ENCODE measurements at places on chromosomes 1 and 21. TPM values are rescaled to one million over a fixed set of nuclear protein-coding genes. Genes with fewer than 3 reads are reported as not detected.
A peak's percentile ranks its signal among the peaks of the same experiment; 100 is the strongest.

GRCh38 chr1:12410351-12410750, 180.5 kb downstream of the VPS13D start:
- no peak for DNase-seq

DNA sequence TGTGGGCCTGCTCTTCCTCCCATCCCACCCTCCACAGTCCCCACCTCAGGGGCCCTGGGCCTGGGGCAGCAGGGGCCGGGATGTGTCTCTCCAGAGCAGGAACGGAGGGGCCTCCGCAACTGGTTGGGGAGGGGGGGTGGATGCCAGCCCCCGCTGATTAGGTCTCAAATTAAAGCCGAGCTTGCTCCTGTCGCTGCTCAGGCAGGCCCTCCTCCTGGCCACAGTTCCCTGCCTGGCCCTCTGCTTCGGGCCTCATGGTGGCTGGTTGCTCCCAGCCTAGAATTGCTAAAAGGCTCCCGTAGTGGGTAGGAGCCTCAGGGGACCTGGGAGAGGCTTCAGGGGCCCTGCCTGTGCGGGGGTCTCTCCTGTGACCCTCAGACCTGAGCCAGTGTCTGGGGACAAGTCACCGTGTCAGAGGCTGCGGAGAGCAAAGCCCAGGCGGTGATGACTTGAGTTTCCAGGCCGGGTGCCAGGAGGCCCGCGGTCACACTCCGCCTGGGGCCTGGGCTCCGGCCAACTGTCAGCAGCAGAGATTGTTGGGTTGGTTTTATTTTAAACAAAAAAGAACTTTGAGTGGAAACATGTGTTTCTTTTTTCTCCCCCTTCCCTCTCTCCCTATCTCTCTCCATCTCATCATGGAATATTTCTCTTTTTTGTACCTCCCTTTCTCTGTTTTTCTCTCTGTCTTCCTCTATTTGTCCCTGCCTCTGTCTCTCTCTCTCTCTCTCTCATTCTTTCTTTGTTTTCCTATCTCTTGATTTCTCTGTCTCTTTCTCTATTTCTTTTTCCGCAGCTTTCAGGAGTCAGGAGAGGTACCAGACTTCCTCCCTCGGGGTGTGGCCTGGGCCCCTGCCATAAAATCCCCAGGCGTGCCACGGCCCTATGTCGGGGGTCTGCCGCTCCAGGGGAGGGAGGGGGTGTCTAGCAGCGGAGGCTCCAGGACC, 20.0 kb upstream of the EPHA2 start:
- DNase-seq, result peak; percentile 54

- no peak for DNase-seq
These were observed 113.0 kb downstream of the PRDM16 start for GRCh38 chr1:3181956-3182355.

DNA sequence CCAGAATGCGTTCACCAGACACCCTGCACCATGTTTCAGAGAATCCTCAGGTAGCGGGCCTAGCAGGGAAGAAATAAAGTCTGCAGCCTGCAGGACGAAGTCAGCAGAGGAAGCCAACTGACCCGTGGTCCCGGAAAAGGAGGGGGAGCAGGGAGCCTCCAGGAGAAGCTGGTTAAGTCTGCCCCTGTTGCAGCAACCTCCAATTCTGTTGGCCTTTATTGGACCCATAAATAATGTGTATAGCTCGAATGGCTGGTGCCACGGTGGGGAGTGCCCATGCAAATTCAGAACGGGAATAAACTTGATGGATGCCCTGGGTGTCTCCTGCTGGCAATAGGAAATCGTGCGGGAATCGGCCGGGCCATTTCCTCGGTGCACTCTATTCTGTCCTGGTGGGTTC, 254.1 kb downstream of the AJAP1 start:
- DNase-seq, result no peak

Gene RNF186
- not detected for total RNA-seq

Gene SH3BP5L
- total RNA-seq, result 12.7 TPM

GRCh38 chr1:182690886-182691443, 6.6 kb upstream of the RGS8 start:
- DNase-seq, result no peak

Gene OR2T5
- not detected for total RNA-seq

DNA sequence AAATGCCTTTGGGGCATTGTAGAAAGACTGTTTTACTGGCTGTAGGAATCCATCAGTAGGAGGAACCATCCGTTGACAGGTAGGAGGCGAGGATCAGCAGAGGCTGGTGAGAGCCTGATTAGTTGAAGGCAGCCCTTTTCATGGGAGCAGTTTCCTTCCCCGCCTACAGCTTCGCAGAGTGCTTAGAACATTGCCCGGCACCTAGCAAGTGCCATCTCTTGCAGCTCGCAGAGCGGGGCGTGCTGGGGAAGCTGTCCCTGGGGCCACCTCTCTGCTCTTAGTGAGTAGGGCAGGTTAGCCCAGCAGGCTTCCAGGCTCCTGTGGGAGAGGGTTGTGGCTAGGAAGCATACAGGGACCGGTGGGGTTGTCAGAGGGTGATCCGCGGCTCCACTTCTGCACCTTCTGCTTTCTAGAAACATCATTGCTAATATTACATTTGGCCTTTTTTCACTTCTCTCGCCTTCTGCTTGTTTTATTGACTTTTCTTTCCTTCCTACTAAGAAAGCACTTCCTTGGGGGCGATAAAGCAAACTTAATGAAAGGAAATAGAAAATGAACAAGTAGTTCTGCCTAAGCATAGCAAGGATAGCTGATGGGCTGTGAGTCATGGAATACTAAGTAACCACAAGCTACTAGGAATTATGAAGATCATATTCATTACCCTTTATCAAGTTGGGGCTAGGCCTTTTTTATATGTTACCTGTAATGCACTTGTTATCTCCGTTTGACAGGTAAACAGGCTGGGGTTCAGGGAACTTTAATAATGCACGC, 176.7 kb downstream of the GALNT2 start:
- DNase-seq, result no peak

DNA sequence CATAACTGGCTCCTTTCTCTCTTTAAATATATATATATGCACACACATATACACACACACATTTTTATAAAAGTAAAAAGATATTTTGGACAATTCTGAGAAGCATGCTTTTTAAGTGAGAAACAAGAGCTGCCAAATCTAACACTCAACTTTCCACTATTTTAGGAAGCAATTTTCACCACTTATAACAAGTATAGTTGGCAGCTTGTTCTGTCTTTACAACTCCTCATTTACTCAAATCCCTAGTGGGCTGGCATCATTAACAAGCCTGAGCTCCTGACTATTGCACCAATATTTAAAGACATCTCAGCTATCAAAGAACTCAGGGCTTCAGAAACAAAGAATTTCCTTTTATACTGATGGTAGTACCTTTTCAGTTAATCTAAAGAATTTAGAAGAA, 76.6 kb downstream of the RAB3GAP2 start:
- DNase-seq, result no peak

- DNase-seq, result no peak
These were observed 38.8 kb upstream of the TNFSF4 start for GRCh38 chr1:173245892-173246291.

DNA sequence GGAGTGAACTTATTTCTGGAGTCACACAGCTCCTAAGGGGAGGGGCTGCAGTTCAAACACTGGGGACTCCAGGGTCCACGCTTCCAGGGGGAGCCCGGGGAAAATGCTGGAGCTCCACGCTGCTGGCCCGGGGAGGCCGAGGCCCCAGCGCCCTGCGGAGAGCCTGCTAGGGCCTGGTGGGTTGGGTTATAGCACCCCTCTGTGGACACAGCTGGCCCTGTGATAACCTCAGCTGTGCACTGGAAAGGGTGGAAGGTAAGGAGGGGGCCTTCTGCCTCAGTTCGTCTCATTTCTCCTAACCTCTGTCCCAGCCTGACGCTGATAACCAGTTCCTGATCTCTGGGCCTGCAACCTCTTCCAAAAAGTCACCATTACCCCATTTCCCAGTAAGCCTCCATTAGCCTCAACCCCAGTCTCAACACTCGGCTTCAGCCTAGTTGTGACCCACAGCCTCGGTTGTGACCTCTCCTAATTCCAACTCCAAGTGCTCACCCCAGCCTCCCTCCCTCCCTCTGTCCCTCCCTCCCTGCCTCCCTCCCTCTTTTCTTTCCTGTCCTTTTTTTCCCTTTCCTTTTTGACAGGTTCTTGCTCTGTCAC, 7.1 kb downstream of the NBL1 start:
- no peak for DNase-seq

DNA sequence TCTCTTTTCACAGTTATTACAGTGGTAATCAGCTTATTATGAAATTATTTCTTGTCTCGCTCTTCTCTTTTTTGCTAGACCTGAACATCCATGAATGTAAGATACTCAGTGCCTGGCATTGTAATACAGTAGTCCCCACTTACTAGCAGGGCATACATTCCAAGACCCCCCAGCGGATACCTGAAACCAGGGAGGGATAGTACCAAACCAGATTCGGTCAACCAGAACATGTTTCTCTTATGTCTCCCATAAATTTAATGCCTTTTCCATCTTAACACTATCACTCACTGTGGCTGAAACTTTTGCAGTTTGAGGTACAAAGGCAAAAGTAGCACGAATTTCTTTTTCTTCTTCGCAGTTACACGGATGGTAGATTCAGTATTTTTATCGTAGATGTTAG, 24.6 kb upstream of the B3GALT2 start:
- DNase-seq, result no peak

GRCh38 chr1:44031252-44032169, at the start of gene SLC6A9:
Gene SLC6A9, minus strand, starts transcription at chr1:44031462. Its CDS starts 7,185 bp downstream, at chr1:44024277.
- no peak for DNase-seq

DNA sequence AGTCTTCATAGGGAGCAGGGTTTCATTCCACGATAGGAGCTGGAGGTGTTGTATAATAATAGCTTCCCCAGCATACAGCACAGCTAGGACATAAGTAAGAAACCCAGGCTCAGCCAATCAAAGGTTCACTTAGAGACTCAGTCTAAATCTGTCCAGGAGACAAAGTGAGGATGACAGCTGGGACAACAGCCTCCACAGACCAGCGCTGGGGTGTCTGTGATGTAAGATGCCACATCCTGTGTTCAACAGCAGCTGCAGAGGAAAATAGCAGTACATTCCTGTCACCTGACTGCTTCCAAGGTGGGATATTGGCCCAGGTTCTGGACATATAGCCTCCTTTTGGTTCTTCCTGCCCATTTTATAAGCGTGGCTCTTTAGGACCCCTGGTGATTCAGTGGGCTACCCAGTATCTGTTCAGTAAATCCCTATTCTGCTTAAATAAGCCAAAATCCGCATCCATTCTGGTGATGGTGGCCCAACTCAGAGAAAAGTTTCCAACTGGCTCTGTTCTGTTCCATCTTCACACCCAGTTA, 176.8 kb upstream of the SYT6 start:
- DNase-seq, result no peak

Gene TIAM1
- 36.0 TPM for total RNA-seq

- no peak for DNase-seq
These were observed 161.2 kb downstream of the RUNX1 start for GRCh38 chr21:34887725-34888568.

- peak; percentile 11 for DNase-seq
These were observed 32.9 kb downstream of the GPA33 start for GRCh38 chr1:167057241-167057688.

Gene CELA2B
- total RNA-seq, result 0.32 TPM

DNA sequence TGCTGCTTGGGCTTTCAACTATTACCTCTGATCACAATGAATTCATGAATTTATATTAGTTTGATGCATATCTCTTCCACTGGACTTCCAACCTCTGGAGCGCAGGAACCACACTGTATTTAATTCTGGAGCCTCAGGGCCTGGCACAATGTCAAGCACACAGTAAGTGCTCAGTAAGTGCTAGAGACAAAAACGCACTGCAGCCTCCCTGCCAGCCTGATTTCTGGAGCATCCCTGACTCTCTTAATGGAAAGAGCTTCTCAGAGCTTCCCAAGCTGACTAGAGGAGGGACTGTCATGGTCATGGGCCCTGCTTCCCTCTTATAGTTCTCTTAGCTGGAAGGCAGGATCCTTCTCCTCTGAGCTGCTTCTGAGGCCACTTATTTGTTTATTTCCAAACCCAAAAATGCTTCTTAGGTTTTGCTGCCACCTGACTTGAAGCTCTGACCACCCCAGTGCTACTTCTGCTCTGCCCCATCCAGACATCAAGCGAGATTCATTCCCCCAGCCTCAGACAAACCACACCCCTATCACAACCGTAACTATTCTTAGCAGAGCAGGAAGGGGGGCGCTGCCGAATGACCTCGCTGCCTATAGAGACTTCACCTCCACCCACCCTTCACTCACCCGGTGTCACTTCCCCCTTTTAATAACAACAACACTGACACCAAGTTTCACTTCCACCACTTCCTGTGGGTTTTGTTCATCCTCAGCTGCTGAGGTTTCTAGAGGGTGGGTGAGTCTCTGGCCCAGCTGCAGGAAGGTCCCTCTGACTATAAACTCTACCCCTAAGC, 33.6 kb downstream of the NUAK2 start:
- DNase-seq, result no peak

DNA sequence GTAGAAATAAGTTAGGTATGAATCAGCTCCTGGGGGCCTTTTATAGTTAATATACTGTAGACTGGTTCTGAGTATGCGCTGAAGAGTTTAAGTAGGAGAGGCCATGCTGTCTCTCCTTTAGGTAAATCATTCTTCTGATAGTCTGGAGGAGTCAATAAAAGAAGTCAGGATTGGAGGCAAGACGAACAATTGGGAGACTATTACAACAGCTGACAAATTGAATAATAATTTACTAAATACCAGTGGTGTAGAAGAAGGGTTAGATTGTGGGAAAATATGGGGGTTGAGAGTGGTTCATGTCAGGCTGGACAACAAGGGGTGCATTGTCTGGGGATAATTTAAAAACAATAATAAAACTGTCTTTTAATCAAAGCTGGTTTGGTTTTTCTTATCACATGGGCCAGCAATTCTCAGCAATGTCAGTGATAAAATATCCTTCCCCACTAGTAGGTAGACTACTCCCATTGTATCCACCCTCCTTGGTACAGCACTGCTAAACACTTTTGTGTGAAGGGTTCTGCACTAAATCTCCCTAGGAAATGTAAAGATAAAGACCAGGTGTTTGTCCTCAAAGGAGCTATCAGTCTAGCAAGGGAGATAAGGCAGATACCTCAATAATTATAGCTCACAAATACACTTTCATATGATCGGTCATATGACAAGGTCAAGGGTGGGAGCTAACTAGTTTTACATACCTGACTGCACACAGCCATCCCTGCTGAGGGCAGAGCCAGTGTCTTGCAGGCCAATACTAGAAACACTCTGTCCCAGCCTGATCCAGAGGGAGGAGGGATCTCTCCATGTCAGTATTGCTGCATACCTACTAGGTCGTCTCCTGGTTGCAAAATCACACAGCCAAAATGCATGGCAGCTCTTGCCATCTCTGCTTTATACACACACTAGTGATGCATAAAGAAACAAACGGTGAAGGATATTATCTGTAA, 299.7 kb downstream of the VAV3 start:
- no peak for DNase-seq

GRCh38 chr1:58715108-58715507, 15.2 kb upstream of the MYSM1 start:
- no peak for DNase-seq

Measured in urinary bladder (tissue), 4 donors.